Tongue (tissue), 3 donors: ENCODE measurements at places on chromosomes 12 and 14. TPM values are rescaled to one million over a fixed set of nuclear protein-coding genes. Genes with fewer than 3 reads are reported as not detected.

The CD163 gene
- total RNA-seq = 8.8 TPM

The TAS2R43 gene
- 20.5 TPM for total RNA-seq

The GABARAPL1 gene
- 76.4 TPM for total RNA-seq

The FBLN5 gene
- total RNA-seq = 65.3 TPM

The TRHDE gene
- total RNA-seq = 1.8 TPM

The EPYC gene
- not detected for total RNA-seq

The CCDC175 gene
- total RNA-seq = not detected

The PRB4 gene
- not detected for total RNA-seq

The LUM gene
- total RNA-seq = 449 TPM

The GALNT8 gene
- 2.1 TPM for total RNA-seq

The SERPINA12 gene
- total RNA-seq = not detected
